ENCODE measurements at places on chromosomes 11 and 22.

- no peak for DNase-seq
Measured at GRCh38 chr11:112163875-112164685, at the start of gene IL18. IL18 (minus strand) TSS chr11:112164094; CDS start chr11:112155053, 9,041 bp downstream.

- DNase-seq, result no peak
Measured at GRCh38 chr11:62013537-62014476, 46.4 kb upstream of the FTH1 start.

- DNase-seq, result peak; percentile 26
Measured at GRCh38 chr11:112216561-112217105, 9.6 kb upstream of the PTS start.

- DNase-seq, result no peak
Measured at GRCh38 chr11:33182246-33182878, 21.1 kb upstream of the CSTF3 start.

DNA sequence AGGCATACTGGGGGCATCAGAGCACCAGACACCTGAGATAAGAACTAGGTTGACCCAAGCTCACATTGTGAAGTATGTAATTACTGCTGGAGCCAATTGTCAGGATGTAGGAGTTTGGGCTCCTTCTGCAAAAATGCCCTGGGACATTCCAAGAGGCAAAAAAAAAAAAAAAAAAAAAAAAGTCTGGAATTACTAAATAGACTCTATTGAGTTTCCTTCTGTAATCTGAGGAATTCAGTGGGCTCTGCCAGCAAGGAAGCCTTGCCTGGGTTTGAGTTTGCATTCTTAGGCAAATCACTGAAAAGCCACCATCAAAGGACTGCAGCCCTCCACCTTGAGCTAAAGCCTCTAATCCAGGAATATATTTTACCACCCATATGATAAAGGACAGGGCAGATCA is 8.0 kb upstream of the CAVIN3 start:
- peak; percentile 5 for DNase-seq

- no peak for DNase-seq
Measured at GRCh38 chr22:49999063-49999945, 13.3 kb downstream of the IL17REL start.

DNA sequence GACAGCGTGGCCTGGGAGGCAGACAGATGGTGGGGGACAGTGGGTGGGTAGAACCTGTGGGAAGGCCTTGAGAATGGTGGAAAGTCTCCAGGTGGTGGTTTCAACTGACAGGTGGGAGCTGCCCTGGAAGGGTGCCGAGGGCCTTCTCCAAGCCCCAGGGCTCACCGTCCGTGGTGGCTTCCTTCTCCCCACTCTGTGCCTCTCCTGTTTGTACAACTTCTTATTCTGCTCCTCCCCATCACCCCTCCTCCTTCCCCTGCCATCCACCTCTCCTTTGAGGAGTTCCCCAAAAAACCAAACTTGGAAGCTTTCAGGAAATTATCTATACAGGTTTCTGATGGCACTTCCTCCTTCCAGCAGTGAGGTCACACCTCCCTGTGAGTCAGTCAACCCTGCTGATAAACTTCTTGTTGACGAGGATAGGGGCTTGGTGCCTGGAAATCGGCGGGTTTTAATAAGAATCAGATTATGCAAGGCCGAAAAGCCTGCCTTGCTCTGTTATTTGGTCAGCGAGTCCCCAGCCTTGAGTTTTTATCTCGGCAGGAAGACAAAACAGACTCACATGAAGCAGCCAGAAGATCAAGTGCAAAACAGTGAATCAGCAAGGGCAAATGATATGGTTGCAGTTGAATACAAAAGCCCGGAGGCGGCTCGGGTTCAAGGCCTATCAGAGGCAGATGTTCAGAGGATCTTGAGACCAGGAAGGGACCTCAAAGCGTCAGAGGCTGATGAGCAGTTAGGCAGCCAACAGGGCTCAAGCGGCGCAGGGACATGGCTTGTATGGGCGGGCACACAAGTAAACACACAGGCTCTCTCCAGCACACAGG is 9.5 kb upstream of the ST3GAL4 start:
- DNase-seq, result peak; percentile 52

GRCh38 chr22:42648368-42649245 is 585 bp downstream of the CYB5R3 start:
- DNase-seq, result no peak

GRCh38 chr11:10415817-10416392 is 39.2 kb upstream of the AMPD3 start:
- no peak for DNase-seq

- peak; percentile 25 for DNase-seq
Measured at GRCh38 chr11:44524751-44525201, 40.7 kb upstream of the CD82 start.

- DNase-seq, result peak; percentile 98
Measured at GRCh38 chr11:118619444-118620197, 12.2 kb downstream of the PHLDB1 start.

GRCh38 chr11:71447791-71448256 is 369 bp downstream of the DHCR7 start:
- no peak for DNase-seq

DNA sequence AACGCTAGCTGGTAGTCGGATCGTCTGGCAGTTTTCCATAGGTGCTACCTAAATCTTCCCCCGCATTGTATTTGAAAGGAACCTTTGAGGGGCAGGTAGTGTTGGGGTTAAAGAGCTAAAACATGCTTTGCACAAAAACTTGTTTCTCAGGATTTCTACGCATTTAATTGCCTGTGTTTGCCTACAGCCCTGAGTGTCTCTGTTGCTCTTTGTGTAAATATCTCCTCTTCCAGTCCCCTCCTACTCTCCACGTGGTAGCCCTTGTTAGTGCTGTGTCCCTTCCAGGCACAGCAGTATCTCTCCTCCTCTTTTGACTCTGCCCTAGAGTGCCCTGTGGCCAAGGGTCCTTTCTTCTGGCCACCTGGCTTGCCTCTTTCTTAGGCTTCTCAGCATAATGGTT is 81.7 kb downstream of the BARX2 start:
- no peak for DNase-seq

DNA sequence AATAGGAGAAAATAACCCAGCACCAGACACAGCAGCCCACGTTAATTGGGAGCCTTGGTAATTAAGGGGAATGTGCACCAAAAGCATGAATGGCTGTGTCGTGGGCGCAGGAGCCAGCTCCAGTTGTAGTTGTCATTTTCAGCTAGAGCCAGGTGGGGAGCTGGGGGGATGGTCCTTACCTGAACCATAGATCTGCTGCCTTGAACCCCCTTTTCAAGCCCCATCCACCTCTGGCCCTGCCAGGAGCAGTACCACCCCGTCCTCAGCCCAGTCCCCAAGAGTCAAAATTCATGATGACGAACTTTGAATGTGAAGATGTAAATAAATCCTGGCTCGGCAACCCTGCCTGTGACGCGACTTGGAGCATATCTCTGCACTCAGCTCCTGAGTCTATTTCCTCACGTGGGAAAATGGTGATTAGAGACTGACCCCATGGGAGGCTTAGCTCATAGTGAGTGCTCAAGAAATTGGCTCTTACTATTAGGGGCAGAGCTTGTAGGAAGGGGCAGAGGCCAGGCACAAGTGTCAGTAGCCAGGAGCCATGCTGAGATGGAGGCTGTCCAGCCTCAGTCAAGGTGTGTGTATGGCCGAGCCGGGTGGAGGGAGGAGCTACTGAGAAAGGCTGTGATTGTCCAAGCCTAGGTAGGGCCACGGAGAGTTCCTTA is 794 bp upstream of the FXYD6 start:
- DNase-seq, result no peak

GRCh38 chr11:61948505-61948904 is 1.6 kb upstream of the BEST1 start:
- no peak for DNase-seq

- DNase-seq, result peak; percentile 16
Measured at GRCh38 chr11:75910426-75911145, 95.6 kb downstream of the UVRAG start.

GRCh38 chr22:20810645-20811044 is 36.7 kb downstream of the SERPIND1 start:
- no peak for DNase-seq
